ENCODE measurements at places on chromosomes 2 and 18. TPM values are rescaled to one million over a fixed set of nuclear protein-coding genes. Genes with fewer than 3 reads are reported as not detected.

DNA sequence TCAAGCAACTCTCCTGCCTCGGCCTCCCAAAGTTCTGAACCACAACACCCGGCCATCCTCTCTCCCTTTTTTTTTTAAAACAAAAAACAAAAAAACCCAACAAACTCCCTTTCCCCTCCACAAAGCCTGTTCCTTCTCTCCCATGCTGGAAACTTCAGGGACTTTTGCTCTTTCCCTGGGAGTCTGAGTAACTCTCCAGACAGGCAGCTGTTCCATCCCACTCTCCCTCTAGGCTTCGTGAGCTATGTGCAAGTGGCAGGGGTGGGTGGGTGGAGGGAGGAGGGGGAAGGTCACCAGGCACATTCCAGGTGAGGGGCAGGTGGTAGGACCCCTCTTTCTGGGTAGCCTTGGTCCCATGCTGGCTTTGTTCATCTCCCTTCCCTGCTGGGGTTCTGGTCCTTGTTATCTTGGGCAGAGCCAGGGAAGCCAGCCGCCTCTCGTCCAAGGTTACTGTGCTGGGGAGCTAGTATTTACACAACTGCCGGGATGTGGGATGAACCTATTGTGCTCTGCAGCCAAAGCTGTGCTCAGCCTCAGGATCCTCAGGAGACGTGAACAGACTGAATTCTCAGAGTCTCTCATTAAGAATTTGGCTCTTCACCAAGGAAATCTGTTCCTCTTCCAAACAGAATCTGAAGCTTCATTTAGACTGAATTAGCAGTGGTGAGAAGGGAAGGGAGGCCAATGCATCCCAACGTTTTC lies 106.9 kb downstream of the LIPG start:
- peak; percentile 61 for DNase-seq

GRCh38 chr2:152497481-152498052 lies 162.6 kb downstream of the FMNL2 start:
- peak; percentile 59 for DNase-seq

The CXCR4 gene
- polyA plus RNA-seq = 2.4 TPM

- no peak for DNase-seq
Observed at GRCh38 chr2:127023504-127023903, 83.5 kb downstream of the BIN1 start.

DNA sequence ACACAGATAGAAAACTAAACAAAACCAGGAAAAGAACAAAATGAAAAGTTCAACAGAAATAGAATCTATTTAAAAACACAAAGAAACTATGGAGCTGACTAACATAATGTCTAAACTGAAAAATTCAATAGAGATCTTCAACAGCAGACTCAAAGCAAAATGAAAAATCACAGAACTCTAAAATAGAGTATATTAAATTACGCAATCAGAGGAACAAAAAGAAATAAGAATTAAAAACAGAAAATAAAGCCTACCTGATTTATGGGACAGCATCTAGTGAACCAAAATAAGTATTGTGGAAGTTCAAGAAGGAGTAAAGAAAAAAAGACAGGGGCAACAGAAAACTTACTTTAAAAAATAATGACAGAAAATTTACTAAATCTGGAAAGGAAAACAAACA lies 152.1 kb upstream of the GALNT5 start:
- no peak for DNase-seq
